ENCODE measurements at places on chromosomes 3 and 15. TPM values are rescaled to one million over a fixed set of nuclear protein-coding genes. Genes with fewer than 3 reads are reported as not detected.

- no peaks in the 10 kb centered on the region for H3K36me3 ChIP-seq
- no peaks in the 10 kb centered on the region for H3K27me3 ChIP-seq
- no peak for DNase-seq
- H3K4me3 ChIP-seq, result no peak overlapping the region
- no peak overlapping the region for H3K27ac ChIP-seq
Observed at GRCh38 chr3:182967218-182968204, 12.8 kb downstream of the DCUN1D1 start.

DNA sequence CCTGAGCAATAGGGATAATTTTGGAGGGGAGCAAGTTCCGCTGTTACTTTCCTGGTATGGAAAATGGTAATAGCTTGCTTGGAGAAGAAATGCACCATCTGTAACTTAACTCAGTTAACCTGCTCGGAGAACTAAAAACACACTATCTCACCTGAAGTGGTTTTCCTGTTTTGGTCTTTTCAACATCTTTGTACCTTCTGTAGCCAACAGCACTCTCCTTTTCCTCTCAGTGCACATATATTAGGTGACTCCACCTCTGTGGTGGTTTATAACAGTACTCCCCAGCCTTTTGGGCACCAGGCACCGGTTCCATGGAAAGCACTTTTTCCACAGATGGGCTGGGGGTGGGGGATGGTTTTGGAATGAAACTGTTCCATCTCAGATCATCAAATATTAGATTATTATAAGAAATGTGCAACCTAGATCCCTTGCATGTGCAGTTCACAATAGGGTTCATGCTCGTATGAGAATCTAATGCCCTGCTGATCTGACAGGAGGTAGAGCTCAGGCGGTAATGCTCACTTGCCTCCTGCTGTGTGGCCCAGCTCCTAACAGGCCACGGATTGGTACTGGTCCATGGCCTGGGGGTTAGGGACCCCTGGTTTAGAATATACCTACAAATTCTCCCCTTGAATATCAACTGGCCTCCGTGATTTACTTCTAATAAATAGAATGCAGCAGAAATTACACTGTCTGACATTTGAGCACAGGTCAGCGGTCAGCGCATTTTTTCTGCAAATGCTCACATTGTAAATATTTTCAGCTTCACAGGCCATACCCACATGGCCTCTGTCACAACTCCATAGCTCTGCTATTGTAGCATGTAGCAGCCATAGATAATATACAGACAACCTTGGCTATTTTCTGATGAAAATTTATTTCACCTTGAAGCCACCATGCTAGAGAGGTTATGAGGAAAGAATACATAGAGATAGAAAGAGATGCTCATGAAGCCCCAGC lies 83.8 kb upstream of the SUCLG2 start:
- H3K4me3 ChIP-seq, result no peak overlapping the region
- H3K4me1 ChIP-seq, result no peaks in the 10 kb centered on the region
- no peaks in the 10 kb centered on the region for H3K27me3 ChIP-seq
- no peaks in the 10 kb centered on the region for H3K36me3 ChIP-seq

DNA sequence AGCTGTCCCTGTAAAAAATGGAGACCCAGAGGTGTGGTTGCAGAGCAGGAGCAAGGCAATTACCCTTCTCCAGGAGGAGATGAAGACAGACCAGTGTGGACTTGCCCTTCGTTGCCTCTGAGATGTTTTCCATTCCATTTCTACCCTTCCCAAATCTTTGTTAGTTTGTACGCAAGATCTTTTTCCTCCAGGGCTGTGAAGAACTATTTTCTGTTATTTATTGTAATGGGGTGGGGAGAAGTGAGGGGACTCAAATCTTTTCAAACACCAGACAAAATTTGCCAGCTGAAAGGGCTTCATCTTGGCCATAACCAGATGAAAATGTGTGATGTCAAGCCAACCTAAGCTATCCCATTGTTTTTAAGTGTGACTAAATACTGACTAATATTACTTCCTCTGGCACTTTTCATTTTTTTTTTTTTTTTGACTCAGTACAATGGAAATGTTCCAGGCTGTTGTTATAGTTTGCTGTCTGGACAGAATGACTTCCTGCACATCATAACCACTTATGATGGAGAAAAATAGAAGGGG lies 271.3 kb upstream of the TPRG1 start:
- no peak overlapping the region for H3K27ac ChIP-seq
- no peak for DNase-seq
- H3K27me3 ChIP-seq, result no peaks in the 10 kb centered on the region

- H3K4me3 ChIP-seq, result no peak overlapping the region
- H3K4me1 ChIP-seq, result no peaks in the 10 kb centered on the region
- no peak overlapping the region for H3K27ac ChIP-seq
- no peaks in the 10 kb centered on the region for H3K36me3 ChIP-seq
- no peaks in the 10 kb centered on the region for H3K27me3 ChIP-seq
Observed at GRCh38 chr3:115164374-115165221, 17.5 kb upstream of the ZBTB20 start.

The RLBP1 gene
- not detected for total RNA-seq

The ZNF502 gene
- total RNA-seq, result 2.5 TPM
